Omental fat pad (tissue), 4 donors: ENCODE measurements at places on chromosomes 16 and 17.

- no peak for DNase-seq
Measured at GRCh38 chr17:66432411-66432957, 130.1 kb downstream of the PRKCA start.

- no peak for DNase-seq
Measured at GRCh38 chr17:44356241-44356640, 7.4 kb downstream of the FAM171A2 start.

- DNase-seq = no peak
Measured at GRCh38 chr17:47733047-47733673, at the start of gene TBX21. TSS of gene TBX21 (plus strand) at chr17:47733236. CDS start at chr17:47733455, 219 bp downstream.

DNA sequence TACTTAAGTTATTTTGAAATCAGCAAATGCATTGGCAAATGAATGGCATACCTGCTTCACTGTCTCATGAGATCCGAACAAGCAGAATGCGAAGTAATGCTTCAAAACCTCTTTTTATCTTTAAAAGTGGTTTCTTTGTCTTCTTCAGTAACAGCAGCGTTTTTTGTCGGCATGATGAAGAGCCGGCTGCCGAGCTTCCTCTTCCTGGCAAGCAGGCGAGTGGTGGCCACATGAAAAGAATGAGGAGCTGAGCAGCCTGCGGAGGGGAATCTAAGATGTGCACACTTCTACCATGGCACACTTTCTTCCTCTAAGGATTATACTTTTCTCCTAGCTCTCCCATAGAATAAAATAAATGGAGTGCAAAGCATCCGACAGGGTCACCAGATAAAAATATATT lies 42.4 kb upstream of the AKTIP start:
- DNase-seq = no peak

DNA sequence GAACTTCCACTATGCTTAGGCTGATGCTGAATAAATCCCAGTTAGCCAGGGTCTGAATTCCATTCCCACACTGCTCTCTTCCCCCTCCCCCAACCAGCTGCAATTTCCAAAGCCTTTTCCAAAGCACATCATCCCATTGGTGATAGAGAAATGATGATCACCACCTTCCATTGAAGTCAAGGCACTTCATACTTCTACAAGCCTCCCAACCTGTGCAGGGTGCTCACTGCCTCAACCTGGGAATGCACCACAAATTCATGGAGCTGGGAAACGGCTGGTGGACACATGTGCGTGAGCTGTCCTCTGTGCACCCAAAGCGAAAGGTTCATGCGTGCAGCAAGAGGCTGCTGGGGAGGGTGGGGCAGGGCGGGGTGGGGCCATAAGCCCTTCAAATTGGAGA lies 302.7 kb upstream of the IRX3 start:
- DNase-seq = no peak

DNA sequence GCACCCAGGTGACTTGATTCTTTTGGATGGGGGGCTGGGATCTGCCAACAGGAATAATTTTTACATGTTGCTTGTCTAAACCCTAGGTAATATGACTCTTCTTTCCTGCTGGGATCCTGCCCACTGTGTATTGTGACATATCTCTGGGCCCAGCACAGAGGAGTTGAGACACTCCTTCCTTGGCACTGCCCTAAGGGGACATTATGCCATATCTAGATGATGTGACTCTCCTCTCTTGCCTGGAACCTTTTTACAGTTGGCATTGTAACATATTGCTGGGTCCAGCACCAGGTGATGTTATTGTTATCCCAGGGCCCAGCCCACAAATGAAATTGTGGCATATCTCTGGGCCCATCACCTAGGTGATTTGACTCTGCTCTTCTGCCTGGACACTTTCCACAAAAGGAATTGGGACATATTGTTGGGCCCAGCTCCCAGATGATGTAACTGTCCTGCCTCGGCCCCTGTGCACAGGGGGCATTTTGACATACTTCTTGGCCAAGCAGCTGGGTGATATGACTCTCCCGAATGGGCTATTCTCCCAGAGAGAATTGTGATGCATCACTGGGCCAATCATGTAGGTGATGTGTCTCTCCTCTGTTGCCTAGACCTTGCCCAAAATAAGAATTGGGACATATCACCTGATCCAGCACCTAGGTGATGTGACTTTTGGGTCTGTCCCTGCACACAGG lies 1837.7 kb downstream of the TP53TG3F start:
- no peak for DNase-seq

DNA sequence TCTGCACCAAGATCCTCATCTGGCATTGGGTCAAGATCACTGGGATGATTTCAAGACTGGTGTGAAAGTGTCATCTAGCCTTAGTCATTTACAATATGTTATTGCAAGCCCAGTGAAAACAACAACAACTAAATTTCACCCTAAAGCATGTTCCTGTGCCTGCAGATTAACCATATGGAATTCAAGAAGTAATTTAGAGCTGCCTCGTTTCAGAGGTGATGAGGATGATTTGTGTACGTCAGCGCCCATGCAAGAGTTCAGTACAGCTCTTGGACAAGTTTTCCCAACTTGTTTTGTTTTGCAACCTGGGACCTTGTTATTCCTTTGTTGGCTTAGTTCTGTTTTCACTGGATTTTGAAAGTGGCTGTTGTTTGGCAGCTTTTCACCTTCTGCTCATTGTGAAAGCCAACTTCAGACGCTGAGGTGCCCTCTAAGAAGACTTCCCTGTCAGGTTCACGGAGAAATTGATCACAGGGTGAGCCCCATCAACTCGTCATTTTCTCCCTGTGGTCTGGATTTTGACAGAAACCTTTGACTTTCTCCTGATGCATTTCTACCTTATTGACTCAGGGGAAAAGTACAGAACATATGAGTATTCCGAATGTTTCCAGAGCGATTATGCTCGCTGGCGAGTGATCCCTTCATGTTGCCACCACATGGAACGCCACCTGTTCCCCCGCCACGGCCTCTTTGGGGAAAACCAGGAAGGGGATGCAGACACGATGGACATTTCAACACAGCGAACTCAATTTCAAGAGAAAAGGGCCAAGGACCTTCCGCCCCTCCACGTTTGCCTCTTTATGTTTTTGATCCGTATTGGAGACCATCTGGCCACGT lies 85.6 kb downstream of the FOXL1 start:
- DNase-seq = no peak

DNA sequence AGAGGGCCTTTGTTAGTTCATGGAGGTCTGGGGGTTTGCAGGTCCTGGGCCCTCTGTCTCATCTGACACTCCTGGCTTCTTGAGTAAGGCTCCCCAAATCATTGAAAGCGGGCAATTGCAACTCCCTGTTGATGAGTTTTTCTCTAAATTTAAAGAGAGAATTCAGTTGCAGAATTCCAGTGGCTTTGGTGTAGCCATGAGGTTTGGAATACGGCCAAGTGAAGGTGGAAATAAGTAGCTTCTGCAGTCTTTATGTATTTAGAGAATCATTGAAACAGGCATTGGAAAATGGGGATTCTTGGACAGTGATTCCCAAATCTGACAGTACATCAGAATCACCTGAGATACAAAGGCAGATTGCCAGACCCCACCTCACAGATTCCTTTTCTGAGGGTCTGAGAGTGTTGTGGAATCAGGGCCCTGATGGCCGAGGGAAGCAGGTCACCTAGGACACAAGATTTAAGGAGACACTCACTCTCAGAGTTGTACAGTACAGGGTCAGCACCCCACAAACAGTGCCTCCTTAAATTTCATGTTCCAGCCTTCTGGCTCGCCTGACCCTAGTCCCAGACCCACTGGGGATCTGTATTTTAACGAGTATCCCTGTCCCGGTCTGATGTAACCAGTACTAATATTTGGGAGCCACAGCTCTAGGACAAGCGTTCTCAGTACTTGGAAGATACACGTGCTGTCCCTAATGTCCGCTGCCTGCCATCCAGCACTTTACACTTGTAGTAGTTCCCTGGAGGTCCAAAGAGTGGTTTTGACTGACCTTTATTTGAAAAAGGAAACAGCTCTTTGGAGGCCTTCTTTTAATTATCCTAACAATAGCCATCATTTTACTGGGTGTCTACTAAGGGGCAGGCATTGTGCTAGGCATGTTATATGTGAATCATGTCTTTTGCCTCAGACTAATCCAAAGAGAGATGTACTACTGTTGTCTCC lies 37.8 kb downstream of the YPEL2 start:
- DNase-seq = no peak

DNA sequence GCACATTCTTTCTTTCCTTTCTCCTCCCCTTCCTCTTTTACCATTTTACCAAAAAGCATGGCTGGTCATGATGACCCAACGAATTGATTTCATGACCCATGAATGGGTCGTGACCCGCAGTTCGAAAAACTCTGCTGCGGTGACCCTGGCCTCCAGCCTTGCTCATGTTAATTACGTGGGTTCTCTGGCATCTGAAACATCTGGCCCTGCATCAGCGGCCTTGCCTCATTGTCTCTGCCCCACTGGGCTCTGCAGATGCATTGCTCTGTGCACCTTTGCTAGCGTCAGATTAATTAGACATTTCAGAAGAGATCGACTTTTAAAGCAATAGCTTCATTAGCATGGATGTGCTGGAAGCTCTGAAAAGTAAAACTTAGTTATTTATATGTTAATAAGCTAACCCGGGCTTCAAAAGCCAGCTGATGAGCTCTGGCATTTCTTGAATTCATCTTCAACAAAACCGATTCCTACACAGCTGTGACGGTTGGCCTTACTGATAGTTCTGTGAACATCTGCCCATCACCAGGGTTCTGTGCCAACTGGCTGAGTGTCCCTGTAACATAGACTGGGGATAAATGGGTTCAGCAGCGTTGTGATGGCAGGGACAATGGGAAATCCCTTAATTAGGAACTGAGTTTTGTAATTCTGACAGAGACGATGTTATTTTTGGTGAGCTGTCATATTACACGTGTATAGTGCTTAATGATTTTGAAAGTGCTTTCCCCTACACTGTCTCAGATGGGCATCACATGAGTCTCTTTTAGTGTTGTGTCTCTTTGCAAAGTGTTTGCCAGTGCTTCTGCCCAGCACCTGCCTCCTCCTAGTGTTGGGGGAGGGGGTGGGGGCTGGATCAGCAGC lies 225.9 kb upstream of the EEF2KMT start:
- no peak for DNase-seq

DNA sequence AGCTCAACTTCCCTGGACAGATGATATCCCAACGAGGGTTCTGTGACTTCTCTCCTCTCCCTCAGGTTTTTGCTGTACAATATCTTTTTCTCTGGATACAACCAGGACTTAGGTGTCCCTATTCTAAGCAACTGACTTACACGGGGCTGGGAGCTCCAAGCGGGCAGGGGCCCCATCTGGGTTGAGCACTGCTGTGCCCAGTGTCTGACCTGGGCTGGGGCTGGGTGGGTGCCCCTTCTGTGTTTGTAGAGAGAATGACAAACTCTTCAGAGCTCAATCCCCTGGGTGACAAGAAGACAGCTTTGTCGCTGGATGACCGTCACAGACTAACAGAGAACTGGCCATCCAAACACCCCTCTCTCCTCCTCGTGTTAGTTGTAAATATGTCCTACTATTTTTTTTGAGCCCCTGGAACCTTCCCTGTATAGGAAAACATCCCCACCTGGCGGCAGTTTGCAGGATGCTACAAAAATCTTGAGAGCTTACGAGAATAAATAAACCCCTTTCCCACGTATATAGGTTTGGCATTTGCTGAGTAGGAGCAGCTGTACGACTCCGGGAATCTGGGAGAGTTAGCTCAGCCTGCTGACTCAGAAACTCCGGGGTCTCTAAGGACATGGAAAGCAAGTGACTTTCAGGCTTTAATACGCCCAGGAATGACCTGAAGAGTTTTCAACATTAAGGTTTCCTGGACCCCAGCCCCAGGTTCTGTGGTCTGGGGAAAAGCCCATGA lies 23.7 kb upstream of the RCVRN start:
- DNase-seq = no peak

DNA sequence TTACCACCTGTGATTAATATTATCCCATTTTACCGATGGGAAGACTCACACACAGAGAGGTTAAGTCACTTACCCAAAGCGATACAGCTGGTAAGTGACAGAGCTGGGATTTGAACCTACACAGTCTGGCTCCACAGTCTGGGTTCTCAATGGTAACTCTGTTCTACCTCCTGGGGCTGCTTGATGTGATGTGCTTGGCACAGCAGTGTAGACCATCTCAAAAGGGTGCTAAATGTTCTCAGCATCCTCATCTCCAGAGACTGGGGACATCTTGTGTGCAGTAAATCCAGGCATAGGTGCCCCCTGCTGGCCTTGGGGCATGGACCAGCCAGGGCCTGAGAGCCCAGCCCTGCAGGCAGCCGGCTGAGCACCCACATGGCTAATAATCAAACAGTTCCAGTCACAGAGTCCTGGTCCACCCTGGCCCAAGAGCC lies 15.4 kb upstream of the KATNB1 start:
- no peak for DNase-seq

DNA sequence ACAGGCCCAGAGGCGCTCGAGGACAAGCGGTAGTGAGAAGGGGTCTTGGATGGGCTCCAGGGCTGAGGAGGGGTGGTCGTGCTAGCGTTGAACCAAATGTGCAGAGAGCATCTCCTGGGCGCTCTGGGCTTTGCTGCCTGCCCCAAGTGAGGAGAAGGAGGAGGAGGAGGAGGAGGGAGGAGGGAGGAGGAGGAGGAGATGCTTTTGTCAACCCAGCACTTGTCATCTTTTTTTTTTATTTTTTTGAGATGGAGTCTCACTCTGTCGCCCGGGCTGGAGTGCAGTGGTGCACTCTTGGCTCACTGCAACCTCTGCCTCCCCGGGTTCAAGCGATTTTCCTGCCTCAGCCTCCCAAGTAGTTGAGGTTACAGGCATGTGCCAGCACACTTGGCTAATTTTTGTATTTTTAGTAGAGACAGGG lies 59.8 kb downstream of the PGS1 start:
- DNase-seq = no peak

GRCh38 chr17:80884811-80885210 lies 106.8 kb upstream of the CHMP6 start:
- no peak for DNase-seq

- DNase-seq = no peak
Measured at GRCh38 chr16:52914428-52914827, 138.3 kb downstream of the CHD9NB start.

- no peak for DNase-seq
Measured at GRCh38 chr17:45296833-45297124, 20.0 kb downstream of the MAP3K14 start.

DNA sequence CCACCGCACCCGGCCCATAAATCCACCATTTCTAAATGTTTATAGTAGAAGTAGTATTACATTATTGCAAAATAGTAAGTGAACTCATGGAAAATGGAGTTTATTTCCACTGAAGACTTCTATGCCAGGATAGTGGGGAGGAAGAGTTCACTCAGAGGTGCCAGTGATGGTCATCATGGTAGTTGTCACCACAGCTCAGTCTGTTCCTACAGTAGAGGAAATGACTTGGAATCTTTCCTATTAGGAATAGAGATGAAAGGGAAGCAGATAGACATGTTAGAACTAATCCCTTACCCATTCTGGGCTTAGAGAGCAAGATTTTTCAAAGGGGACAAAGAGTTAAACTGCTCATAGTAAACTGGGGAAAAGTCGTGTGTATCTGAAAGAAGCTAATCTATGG lies 20.1 kb downstream of the MRPL45 start:
- no peak for DNase-seq

- DNase-seq = no peak
Measured at GRCh38 chr17:32311028-32311536, 30.9 kb downstream of the C17orf75 start.

GRCh38 chr17:8162233-8162996 lies at the start of gene VAMP2:
TSS of gene VAMP2 (minus strand) at chr17:8162948. CDS start at chr17:8162879, 69 bp downstream.
- no peak for DNase-seq

- DNase-seq = no peak
Measured at GRCh38 chr17:21678393-21679081, 13.8 kb upstream of the KCNJ18 start.

GRCh38 chr16:21260870-21261791 lies 17.0 kb downstream of the CRYM start:
- no peak for DNase-seq

- DNase-seq = no peak
Measured at GRCh38 chr16:84198401-84198800, 7.4 kb downstream of the ADAD2 start.

- no peak for DNase-seq
Measured at GRCh38 chr17:58693208-58693607, 806 bp downstream of the RAD51C start.
